ENCODE measurements at places on chromosomes 7 and 10. TPM values are rescaled to one million over a fixed set of nuclear protein-coding genes. Genes with fewer than 3 reads are reported as not detected.

The LEP gene
- total RNA-seq = not detected

The LRRC4 gene
- total RNA-seq = 0.85 TPM

The DNAH11 gene
- total RNA-seq = 16.2 TPM

The TMEM176B gene
- total RNA-seq = 21.0 TPM

The ADRB1 gene
- 0.27 TPM for total RNA-seq

The C10orf105 gene
- total RNA-seq = 0.14 TPM

The DLX5 gene
- total RNA-seq = 0.92 TPM

GRCh38 chr10:132345345-132345744 lies 13.4 kb downstream of the LRRC27 start:
- no peaks in the 10 kb centered on the region for H3K36me3 ChIP-seq
- DNase-seq = no peak

DNA sequence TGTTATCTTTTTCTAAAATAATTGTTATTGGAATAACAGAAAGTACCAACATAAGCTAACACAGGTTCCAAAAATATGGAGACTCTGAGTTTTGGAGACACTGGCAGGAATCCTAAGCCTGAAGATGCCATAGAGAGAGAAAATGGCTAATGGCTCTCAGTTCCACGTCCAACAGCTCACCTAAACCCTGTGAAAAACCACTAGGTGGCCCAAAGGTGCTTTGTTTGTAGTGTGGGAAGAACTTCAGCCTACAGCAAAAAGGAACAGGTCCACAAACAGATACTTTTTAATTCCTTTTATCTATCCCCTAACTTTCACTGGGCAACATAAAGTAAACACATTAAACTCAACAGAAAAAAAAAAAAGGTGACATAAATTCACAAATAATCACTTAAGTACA lies 272.3 kb downstream of the SEMA3D start:
- no peak overlapping the region for H3K27ac ChIP-seq
- no peak overlapping the region for H3K4me3 ChIP-seq
- no peaks in the 10 kb centered on the region for H3K4me1 ChIP-seq
- H3K27me3 ChIP-seq = no peaks in the 10 kb centered on the region

GRCh38 chr7:27680610-27681009 lies 17.9 kb upstream of the HIBADH start:
- H3K36me3 ChIP-seq = no peaks in the 10 kb centered on the region
- H3K4me3 ChIP-seq = no peak overlapping the region
- H3K27ac ChIP-seq = no peak overlapping the region
- no peaks in the 10 kb centered on the region for H3K27me3 ChIP-seq

GRCh38 chr7:108196004-108196403 lies 65.8 kb upstream of the LAMB4 start:
- H3K4me3 ChIP-seq = no peak overlapping the region
- no peak overlapping the region for H3K27ac ChIP-seq
- no peaks in the 10 kb centered on the region for H3K4me1 ChIP-seq
- DNase-seq = no peak

DNA sequence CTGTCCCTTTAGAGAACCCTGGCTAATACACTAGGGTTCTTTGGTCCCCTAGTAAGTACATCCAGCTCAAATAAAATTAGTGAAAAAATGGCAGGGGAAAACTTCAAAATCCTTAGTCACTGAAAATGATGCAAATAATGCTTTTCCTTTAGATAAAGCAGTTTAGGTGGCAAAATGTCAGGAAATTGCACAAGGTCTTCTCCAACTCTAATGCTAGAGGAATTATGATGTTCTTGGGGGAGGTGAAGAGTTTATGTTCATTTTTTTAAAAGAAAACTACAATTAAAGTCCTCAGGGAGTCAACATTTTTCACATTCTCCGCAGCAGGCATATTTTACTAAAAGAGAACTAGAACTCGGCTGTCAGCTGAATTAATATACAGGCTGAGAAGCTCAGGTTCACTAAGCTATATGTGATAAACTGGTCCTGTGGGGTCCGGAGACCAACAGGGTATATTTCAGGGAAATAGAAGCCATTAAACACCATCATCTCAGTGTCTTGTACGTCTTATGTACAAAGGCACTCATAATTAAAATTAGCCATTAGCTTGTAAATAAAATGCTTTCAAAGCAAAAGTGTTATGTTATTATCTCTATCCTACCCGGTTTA lies 1164.7 kb upstream of the AUTS2 start:
- no peaks in the 10 kb centered on the region for H3K36me3 ChIP-seq
- no peak for DNase-seq
- H3K27ac ChIP-seq = no peak overlapping the region

GRCh38 chr7:111320133-111320532 lies 229.2 kb downstream of the LRRN3 start:
- H3K27ac ChIP-seq = no peak overlapping the region
- no peak overlapping the region for H3K4me3 ChIP-seq
- no peaks in the 10 kb centered on the region for H3K27me3 ChIP-seq
- H3K36me3 ChIP-seq = no peaks in the 10 kb centered on the region

DNA sequence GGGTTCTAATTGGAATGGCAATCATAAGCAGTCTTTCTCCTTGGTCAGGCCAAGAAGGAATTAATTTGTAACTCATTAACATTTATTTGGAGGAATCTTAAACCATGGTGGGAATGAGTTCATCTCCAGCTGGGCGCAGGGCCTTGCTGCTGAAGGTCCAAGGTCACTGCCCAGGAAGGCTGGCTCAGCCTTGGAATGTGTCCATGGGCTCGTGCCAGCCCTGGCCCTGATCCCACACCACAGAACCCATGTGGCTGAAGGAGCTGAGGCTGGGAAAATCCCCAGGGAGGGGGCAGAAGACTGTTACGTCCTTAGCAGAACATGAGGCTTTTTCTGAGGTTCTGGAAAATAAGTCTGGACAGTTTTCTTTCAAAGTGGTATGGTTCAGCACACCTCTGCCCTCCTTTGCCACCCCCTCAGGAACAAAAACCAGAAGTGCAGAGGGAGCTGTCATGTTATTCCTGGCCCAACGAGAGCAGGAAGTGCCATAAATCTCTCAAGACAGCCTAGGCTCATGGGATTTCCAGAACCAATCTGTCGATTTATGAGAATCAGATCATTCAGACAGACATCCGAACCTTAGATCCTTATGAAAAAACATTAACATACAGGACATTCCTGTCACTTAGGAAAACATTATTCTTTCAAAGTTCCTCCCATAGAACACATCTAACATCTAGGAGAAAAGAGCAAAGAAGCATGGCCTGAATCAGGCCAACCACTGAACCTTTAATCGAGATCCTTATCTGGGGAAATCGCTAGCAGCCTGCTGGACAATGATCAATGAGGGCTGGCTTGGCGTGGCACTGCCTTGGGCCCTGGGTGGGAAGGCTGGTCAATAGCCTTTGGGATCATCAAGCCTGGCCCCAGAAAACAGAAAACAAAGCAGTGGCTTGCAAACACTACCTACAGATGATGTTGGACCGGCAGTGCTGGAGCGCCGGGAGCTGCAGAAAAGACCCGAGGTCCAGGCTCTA lies 134.3 kb downstream of the TAX1BP1 start:
- H3K27me3 ChIP-seq = no peaks in the 10 kb centered on the region
- H3K27ac ChIP-seq = no peak overlapping the region
- no peaks in the 10 kb centered on the region for H3K36me3 ChIP-seq
- H3K4me1 ChIP-seq = peaks cover 12% of the 10 kb centered on the region
- DNase-seq = no peak
- H3K4me3 ChIP-seq = no peak overlapping the region

- peaks cover 81% of the 10 kb centered on the region for H3K4me1 ChIP-seq
- no peak for DNase-seq
- peak overlapping the region; percentile 38 for H3K4me3 ChIP-seq
- H3K27me3 ChIP-seq = no peaks in the 10 kb centered on the region
- peaks cover 15% of the 10 kb centered on the region for H3K36me3 ChIP-seq
Observed at GRCh38 chr10:102799691-102800471, 37.3 kb downstream of the CYP17A1 start.

GRCh38 chr7:122572706-122573105 lies 126.2 kb downstream of the RNF133 start:
- no peak overlapping the region for H3K4me3 ChIP-seq
- no peaks in the 10 kb centered on the region for H3K27me3 ChIP-seq
- no peaks in the 10 kb centered on the region for H3K4me1 ChIP-seq
- H3K36me3 ChIP-seq = no peaks in the 10 kb centered on the region
- DNase-seq = no peak

GRCh38 chr7:4163565-4164203 lies 518.4 kb upstream of the FOXK1 start:
- no peaks in the 10 kb centered on the region for H3K4me1 ChIP-seq
- peaks cover 4% of the 10 kb centered on the region for H3K36me3 ChIP-seq

DNA sequence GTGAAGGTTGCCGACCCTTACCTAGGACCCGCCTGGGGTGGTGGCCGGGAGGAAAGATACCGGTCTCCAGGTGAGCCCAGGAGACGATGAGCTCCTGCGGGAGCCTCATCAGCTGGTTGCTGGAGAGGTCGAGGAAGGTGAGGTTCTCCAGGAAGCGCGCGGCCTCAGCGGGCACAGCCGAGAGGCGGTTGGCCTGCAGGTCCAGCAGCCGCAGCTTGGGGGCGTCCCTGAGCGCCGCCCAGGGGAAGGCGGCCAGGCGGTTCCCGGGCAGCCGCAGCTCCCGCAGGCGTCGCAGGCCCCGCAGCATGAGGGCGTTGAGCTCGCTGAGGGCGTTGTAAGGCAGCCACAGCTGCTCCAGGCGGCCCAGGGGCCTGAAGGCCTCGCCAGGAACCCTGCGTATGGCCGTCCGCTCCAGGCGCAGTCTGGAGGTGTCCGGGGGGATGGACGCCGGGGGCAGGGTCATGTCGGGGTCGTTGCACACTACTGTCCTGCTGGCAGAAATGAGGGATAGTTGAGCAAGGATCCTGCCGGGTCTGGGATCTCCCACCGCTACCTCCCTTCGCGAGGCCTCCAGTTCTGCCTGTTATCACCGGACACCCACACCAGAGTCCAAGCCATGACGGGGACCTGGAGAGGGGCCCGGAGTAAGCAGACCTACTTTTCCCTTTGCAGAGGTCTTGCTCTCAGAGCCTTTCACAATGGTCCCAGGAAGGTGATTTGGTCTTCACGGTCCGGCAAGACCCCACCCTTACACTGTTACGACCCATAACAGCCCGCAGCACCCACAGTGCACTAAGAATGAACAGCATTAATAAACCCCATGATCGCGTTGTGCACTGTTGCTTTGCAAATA lies 3.9 kb downstream of the LRIT1 start:
- H3K4me3 ChIP-seq = no peak overlapping the region
- DNase-seq = no peak
- H3K4me1 ChIP-seq = no peaks in the 10 kb centered on the region
- H3K36me3 ChIP-seq = no peaks in the 10 kb centered on the region

- no peak for DNase-seq
- H3K4me1 ChIP-seq = no peaks in the 10 kb centered on the region
- H3K27me3 ChIP-seq = no peaks in the 10 kb centered on the region
Observed at GRCh38 chr7:91226411-91226810, 37.8 kb upstream of the FZD1 start.

DNA sequence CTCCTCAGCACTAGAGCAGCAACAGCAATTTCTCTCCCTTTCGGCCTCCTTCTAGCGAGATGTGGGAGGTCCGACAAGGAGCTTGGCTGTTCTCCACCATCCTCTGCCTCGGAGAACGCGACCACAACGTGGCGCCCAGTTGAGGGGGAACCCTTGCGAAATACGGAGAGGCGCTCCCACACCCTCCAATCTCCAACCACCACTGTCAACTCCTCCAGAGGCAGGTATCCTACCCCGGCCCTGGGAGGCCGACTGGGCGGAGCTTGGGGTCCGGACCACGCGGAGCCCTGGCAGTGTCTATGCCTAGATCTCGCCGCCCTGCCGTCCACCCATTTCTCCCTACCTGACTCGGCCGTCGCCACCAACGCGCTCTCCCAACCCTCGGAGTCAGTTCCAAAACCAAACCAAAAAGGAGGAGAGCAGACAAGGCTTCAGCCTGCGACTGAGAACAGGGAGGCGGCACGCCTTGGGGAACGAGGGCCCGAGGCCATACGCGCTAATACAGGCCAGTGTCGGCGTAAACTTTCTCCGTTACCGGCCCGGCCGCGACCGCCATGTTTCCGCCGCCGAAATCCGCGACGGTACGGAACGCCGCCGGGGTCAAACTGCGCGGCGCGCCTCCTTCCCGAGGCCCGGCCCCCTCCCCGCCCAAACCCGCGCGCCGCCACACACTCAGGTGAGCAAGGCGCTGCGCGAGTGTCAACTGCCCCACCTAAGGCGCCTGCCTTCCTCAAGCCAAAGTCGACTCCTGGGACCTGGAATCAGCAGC lies at the start of gene TMEM168:
TSS of gene TMEM168 (minus strand) at position 577 of the 769 bp plus-strand sequence. CDS start 5,568 bp downstream, outside the sequence.
- DNase-seq = peak; percentile 6
- H3K4me1 ChIP-seq = peaks cover 11% of the 10 kb centered on the region
- H3K4me3 ChIP-seq = peak within 1 kb of the TSS; percentile 90

GRCh38 chr7:79507131-79507530 lies 53.7 kb upstream of the MAGI2 start:
- H3K4me1 ChIP-seq = no peaks in the 10 kb centered on the region
- H3K36me3 ChIP-seq = no peaks in the 10 kb centered on the region
- H3K27ac ChIP-seq = no peak overlapping the region

GRCh38 chr7:102075553-102076135 lies 211.0 kb upstream of the SH2B2 start:
- peaks cover 8% of the 10 kb centered on the region for H3K36me3 ChIP-seq
- H3K4me3 ChIP-seq = no peak overlapping the region
- peaks cover 9% of the 10 kb centered on the region for H3K4me1 ChIP-seq
- H3K27ac ChIP-seq = no peak overlapping the region

- no peaks in the 10 kb centered on the region for H3K36me3 ChIP-seq
- H3K27me3 ChIP-seq = no peaks in the 10 kb centered on the region
- peak overlapping the region; percentile 94 for H3K4me3 ChIP-seq
Observed at GRCh38 chr10:87861566-87861952, 1.8 kb downstream of the KLLN start.

Data from thoracic aorta (tissue), 2 donors.